ENCODE measurements at places on chromosomes 3 and 15.

- DNase-seq, result no peak
Observed at GRCh38 chr3:186418671-186419145, 56.7 kb upstream of the DGKG start.

GRCh38 chr3:134423153-134423552, 48.9 kb upstream of the AMOTL2 start:
- DNase-seq, result no peak

- DNase-seq, result no peak
Observed at GRCh38 chr3:126714921-126715320, 10.9 kb downstream of the CHCHD6 start.

- no peak for DNase-seq
Observed at GRCh38 chr3:177367788-177368187, 170.5 kb upstream of the TBL1XR1 start.

GRCh38 chr15:70853973-70854665, at the start of gene LARP6:
LARP6 (minus strand) TSS chr15:70854157; CDS start chr15:70854088, 69 bp downstream.
- DNase-seq, result peak; percentile 21

GRCh38 chr3:31219131-31219843, 313.4 kb upstream of the STT3B start:
- no peak for DNase-seq

All from stimulated activated CD8-positive, alpha-beta memory T cell treated with anti-CD3 and anti-CD28 coated beads, Interleukin-4, amount 100 ng/mL, for 24 hours (primary cell).